ENCODE measurements at places on chromosomes 11 and 22.
A peak's percentile ranks its signal among the peaks of the same experiment; 100 is the strongest.

GRCh38 chr11:26626346-26626745, 54.3 kb upstream of the MUC15 start:
- no peak for DNase-seq

GRCh38 chr11:121932646-121933185, 183.3 kb downstream of the BLID start:
- no peak for DNase-seq

DNA sequence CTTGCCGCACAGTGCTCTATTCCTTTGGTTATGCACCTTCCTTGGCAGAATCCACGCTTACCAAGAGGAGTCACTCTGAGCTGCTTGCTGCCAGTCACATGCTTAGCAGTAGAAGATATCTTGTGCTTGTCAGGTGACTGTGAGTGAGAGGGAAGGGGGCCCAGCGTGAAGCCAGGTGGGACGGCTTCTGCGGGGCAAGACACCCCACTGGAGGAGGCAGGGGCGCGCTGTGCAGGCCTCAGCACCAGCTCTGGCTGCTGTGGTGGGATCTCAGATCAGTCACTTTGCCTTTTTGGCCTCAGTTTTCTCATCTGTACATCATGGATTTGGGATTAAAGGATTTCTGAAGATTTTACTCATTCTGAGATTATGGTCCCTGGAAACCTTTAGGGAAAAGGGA, 63.9 kb upstream of the B3GAT1 start:
- DNase-seq = no peak

DNA sequence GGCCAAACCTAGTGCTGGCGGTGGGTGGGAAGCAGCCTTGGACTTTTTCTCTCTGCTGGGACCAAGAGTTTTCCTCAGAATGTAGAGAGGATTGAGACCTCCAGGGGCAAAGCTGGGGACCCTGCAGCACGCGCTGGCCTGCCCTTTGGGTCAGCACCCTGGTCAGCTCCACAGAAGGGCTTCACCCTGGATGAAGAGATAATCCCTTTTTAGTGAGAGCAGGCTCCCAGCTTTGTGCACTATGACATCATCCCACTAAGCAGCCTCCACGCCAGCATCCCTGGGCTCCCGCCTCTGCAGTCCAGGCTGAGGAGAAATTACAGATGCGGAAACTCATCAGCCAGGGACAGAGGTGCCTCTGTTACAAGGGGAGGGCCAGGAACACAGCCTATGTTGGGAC, 23.5 kb downstream of the DRICH1 start:
- no peak for DNase-seq

GRCh38 chr22:33723915-33724314, 196.4 kb downstream of the LARGE1 start:
- no peak for DNase-seq

GRCh38 chr22:41848468-41848867, 15.6 kb downstream of the SREBF2 start:
- DNase-seq = no peak

GRCh38 chr11:32033491-32033890, 57.4 kb upstream of the RCN1 start:
- no peak for DNase-seq

GRCh38 chr11:131186629-131187101, 183.8 kb upstream of the NTM start:
- DNase-seq = no peak

DNA sequence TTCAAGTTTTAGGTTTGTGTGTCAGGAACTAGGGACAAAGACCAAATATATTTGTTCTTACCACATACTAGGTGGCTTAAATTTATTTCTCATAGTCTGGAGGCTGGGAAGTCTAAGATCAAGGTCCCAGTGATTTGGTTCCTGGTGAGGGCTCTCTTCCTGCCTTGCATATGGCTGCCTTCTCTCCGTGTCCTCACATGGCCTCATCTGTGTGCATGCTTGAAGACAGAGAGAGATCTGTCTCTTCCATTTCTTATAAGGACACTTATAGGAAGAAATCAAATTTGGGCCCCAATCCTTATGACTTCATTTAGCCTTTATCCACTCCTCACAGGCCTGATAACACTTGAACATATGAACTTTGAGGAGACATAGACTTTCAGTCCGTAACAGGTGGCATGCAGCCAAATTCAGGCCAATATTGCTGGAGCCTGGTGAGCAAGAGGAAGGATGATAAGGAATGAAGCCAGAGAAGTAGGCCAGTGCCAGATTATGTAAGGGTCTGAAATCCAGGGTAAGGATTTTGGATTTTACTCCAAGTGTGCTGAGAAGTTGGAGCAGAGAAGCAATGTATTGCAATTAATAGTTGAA, 35.1 kb downstream of the TTC17 start:
- DNase-seq = no peak

DNA sequence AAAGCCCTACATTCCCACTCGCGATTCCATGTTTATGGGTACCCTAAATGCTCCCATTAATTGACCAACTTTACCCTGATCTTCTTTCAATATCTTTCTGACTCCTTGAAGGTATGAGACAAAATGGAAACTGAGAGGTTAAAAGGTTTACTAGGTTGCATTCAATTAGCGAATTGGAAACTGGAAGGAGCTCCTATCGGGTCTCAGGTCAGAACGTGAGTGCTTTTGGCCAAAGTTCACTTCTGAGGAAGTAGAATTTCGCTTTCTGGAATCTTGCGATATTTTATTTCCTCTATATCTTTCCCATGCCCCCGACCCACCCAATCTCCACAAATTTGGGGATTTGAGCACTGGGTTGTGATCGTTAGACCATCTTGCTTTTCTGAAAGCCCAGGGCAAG, 2.6 kb downstream of the EHF start:
- DNase-seq = no peak

- DNase-seq = no peak
Measured at GRCh38 chr11:94972700-94973098, 657 bp downstream of the CWC15 start.

- peak; percentile 14 for DNase-seq
Measured at GRCh38 chr11:27241311-27242122, 121.5 kb downstream of the CCDC34 start.

DNA sequence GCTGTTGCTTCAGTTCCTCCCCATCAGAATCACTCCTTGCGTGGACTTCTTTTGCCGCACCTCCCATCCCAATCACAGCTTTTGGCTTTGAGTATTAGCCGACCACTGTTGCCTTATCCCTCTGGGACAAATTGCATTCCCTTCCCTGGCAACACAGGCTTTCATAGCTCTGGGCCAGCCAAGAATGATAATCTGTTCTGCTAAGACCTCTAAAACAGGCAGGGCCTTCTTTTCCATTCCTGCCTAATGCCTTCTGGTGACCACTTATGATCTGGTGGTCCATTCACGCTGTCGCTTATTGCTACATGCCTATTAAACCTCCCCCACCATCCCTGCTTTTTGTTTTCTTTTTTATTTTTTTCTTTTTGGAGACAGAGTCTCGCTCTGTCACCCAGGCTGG, 9.6 kb downstream of the SEC14L2 start:
- no peak for DNase-seq

DNA sequence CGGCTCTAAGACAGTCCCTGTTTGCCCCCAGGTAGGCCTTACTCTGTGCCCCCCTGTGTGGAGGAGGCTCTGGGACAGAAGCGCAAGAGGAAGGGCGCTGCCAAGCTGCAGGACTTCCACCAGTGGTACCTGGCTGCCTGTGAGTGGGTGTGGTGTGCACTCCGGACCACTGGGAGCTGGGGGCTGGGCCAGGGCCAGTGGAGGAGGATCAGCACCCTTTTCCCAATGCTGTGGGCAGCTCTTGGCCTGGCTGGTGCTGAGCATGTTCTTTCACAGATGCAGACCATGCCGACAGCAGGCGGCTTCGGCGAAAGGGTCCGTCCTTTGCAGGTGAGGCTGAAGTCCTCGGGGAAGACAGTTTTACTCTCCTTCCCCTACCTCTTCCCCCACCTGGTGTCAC, 3.7 kb downstream of the SCO2 start:
- no peak for DNase-seq

- no peak for DNase-seq
Measured at GRCh38 chr11:122676638-122677037, 21.1 kb downstream of the UBASH3B start.

- DNase-seq = no peak
Measured at GRCh38 chr11:128868841-128869671, 2.0 kb upstream of the KCNJ1 start.

GRCh38 chr22:46810856-46811786, 48.7 kb downstream of the TBC1D22A start:
- no peak for DNase-seq

- no peak for DNase-seq
Measured at GRCh38 chr11:39932966-39933365, 1526.5 kb downstream of the LRRC4C start.

- peak; percentile 29 for DNase-seq
Measured at GRCh38 chr11:15800111-15800800, 556.1 kb downstream of the SOX6 start.

DNA sequence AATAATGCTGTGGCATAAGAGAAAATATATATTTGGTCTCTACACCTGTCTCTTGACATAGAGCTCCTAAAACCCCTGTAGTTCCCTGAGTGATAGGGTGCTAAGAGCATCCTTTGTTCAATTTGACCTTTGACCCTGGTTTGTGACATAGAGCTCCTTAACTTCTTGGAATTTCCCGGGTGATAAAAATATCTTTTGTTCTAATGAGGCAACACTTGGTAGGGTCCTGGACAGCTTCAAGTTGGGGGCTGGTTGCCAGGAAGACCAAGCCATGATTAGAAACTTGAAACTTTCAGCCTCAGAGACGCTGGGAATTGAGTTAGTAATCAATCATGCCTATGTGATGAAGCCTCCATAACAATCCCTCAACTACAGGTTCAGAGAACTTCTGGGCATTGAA, 105.4 kb downstream of the CASP12 start:
- DNase-seq = no peak

GRCh38 chr11:71384561-71384960, 63.6 kb downstream of the DHCR7 start:
- DNase-seq = no peak

GRCh38 chr11:131723088-131723487, 352.7 kb downstream of the NTM start:
- DNase-seq = no peak

DNA sequence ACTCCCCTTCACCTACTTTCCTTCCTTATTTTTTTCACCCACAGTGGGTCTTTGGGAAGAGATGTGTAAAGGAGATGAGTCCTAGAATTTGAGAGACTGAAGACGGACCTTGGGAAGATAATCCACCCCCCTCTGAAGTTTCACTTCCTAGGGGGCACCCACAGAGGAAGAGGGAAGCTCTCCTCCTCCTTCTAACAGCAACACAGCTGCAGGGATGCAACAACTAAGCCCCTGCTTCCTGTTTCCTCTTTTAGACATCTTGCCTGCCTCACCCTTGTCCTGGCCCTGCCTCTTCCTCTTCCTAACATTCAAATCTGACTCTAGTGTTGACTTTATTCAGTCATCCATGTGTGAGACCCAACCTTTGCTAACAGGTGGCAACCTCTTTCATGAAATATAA, 424.6 kb downstream of the BUD13 start:
- DNase-seq = no peak

GRCh38 chr22:32564170-32565001, 89.8 kb downstream of the FBXO7 start:
- DNase-seq = peak; percentile 69

- peak; percentile 80 for DNase-seq
Measured at GRCh38 chr11:8192016-8192895, 23.4 kb upstream of the RIC3 start.

GRCh38 chr11:120203626-120204025, 7.2 kb upstream of the OAF start:
- no peak for DNase-seq

- DNase-seq = peak; percentile 35
Measured at GRCh38 chr22:37276776-37277175, 5.5 kb upstream of the CYTH4 start.

DNA sequence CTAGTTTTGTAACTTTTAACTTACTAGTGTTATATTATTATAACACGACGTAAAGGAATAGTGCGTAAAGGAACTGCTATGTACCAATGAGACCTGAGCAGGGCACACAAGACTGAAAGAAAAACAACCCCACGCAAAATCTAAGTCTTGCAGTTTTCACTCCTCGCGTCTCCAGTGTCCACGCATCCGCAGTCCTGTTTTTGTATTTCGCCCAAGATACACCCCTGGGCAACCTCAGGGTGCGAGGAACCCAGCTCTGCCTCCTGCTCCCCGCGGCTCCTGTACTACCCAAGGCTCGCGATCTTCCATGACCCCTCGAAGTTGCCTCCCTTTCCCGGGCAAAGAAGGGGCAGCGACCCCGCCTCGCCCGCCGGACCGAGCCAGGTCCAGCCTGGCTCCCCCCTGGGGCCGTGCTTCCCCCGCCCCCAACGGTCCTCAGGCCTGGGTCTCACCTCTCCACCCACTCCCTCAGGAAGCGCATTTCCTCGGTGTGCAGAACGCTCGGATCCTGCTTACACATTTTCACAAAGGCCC, 393 bp downstream of the ST13 start:
- peak; percentile 32 for DNase-seq

DNA sequence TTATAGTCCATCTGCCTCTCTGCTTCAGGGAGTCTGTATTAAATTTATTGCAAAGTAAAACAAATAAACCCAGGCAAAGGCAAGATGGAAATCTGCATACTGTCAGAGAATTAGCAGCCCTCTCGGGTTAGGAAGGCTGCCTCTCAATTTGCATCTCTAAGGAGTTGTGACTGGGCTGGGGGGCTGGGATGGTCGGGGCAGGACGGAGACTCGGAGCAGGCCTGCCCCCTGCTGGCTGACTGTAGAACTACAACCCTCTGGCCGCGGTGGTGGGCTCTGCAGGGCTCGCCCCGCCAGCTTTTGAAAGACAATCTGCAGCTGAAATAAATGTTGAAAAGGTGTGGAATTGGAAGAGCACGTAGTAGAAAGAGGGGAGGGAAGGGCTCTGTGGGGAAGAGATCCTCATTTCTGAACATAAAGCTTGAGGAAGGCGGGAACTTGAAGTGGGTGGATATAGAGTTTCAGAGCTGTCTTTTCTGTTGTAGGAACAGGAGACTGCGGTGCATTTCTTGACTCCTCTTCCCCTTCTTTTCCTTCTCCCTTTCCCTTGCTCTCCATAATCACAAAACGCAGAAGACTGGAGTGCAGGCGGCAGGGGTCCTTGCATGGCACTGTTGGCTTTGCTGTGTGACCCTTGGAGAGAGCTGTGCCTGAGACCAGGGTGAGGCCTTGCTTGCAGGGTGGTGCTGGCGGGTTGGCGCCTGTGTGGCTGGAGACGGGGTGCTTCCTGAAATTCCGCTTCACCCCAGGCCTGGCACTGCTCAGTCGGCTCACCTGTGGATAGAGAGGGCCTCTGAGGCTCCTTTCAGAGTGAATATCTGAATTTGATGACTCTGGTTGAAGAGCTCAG, 22.6 kb upstream of the PKNOX2 start:
- peak; percentile 46 for DNase-seq

Measured in SK-MEL-5 (cell line).